ENCODE measurements at places on chromosomes 4 and X.

DNA sequence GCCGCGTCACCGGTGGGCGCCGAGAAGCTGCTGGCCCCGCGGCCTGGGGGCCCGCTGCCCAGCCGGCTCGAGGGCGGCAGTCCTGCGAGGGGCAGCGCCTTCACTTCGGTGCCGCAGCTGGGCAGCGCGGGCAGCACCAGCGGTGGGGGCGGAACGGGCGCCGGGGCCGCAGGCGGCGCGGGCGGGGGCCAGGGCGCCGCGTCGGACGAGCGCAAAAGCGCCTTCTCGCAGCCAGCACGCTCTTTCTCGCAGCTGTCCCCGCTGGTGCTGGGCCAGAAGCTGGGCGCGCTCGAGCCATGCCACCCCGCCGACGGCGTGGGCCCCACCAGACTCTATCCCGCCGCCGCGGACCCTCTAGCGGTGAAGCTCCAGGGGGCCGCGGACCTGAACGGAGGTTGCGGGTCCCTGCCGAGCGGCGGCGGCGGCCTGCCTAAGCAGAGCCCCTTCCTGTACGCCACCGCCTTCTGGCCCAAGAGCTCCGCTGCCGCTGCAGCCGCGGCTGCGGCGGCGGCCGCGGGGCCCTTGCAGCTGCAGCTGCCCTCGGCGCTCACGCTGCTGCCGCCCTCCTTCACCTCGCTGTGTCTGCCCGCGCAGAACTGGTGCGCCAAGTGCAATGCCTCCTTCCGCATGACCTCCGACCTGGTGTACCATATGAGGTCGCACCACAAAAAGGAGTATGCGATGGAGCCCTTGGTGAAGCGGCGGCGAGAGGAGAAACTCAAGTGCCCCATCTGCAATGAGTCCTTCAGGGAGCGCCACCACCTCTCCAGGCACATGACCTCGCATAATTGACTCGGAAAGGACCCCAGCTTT is 5.6 kb downstream of the PRDM8 start:
- peak; percentile 63 for DNase-seq

- peak; percentile 90 for DNase-seq
Observed at GRCh38 chrX:40108959-40109287, 11.2 kb upstream of the BCOR start.

GRCh38 chrX:82627568-82627967 is 880.5 kb upstream of the POU3F4 start:
- no peak for DNase-seq

GRCh38 chr4:63814171-63814964 is 594.9 kb downstream of the TECRL start:
- DNase-seq, result no peak

GRCh38 chr4:185464183-185464582 is 7.3 kb downstream of the CCDC110 start:
- DNase-seq, result no peak

- DNase-seq, result no peak
Observed at GRCh38 chr4:111464251-111465045, 680.8 kb upstream of the FAM241A start.

- DNase-seq, result no peak
Observed at GRCh38 chr4:79053754-79054153, 114.5 kb upstream of the PAQR3 start.
